ENCODE measurements at places on chromosomes 12 and 14.

DNA sequence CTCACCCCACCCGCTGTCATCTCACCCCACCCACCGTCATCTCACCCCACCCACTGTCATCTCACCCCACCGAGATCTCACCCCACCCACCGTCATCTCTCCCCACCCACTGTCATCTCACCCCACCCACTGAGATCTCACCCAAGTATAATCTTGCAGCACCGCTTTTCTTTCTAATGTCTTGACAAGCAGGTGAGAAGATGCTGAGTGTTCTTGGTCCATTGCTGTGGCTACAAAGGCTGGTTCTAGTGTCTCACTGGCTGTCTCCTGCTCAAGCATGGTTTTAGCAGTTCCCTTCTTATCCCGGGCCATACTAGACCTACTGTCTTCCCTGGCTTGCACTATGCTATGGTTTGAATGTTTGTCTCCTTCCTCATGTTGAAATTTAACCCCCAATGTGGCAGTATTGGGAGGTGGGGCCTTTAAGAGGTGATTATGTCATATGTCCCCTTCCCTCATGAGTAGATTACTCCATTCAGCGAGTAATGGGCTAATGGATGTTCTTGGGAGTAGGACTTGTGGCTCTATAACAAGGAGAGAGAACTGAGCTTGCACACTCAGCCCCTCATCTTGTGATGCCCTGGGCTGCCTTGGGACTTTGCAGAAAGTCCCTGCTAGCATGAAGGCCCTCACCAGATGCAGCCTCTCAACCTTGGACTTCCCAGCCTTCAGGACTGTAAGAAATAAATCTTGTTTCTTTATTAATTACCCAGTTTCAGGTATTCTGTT is 47.7 kb upstream of the PPP2R5C start:
- no peak for DNase-seq

DNA sequence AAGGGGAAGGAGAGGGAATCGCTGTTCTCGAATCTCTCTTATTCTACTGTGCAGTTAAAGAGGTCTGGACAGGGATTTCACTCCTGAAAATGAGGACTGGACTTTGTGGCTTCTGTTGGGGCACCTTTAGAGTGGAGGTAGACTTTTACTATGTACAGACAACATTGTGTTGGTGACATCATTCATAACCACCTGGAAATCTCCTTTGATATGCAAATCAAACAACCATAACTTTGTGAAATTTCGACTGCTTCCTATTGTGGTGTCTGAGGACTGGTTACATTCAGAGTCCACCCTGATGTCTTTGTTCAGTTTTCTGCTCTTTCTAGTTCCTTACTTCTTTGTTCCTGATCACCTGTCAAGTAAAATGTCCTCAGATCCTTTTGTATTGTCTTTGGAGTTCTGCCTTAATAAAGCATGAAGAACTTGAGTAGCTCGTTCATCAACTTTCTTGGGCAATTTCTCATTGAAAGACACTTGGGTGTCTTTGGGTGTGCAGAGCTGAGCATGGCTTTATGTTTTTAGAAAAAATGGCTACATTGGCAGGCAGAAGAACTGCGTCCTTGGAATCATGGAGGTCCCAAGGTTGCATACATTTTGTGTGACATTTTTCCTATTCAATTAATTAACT is 29.8 kb downstream of the LRRK2 start:
- no peak for DNase-seq

- no peak for DNase-seq
Observed at GRCh38 chr12:88544991-88545980, 35.0 kb downstream of the KITLG start.

DNA sequence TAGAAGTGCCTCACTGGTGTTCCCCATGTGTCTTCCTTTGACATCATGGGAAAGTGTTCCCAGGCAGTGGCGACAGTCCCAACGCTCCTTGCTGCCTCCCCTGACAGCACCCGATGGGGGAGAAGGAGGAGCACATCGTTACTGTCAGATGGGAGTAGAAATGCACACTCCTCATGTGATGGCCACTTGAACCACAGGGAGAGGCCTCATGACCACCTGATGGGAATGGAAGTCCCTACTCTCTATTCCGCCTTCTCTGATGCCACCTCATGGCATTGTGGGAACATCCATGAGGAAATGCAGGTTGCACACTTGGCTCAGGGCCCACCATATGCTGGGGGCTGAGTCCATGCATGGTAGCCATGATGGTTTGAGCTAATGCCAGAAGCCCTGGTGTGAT is 14.3 kb upstream of the CORO1C start:
- DNase-seq = no peak

DNA sequence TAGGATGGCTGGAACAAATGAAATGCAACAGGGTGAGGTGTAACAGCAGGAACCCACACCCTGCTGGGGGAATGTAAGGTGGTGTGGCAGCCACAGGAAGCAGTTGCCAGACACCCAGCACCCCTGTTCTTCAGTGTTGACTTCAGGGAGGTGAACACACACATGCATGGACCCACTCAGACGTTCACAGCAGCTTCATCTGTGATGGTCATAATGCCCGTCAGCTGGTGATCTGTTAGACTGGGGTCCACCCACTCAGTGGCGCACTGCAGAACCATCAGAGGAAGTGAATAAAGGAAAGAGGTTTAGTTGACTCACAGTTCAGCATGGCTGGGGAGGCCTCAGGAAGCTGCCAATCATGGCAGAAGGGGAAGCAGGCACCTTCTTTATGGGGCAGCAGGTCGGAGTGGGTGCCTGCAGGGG is 22.7 kb upstream of the TEX22 start:
- DNase-seq = peak; percentile 71

DNA sequence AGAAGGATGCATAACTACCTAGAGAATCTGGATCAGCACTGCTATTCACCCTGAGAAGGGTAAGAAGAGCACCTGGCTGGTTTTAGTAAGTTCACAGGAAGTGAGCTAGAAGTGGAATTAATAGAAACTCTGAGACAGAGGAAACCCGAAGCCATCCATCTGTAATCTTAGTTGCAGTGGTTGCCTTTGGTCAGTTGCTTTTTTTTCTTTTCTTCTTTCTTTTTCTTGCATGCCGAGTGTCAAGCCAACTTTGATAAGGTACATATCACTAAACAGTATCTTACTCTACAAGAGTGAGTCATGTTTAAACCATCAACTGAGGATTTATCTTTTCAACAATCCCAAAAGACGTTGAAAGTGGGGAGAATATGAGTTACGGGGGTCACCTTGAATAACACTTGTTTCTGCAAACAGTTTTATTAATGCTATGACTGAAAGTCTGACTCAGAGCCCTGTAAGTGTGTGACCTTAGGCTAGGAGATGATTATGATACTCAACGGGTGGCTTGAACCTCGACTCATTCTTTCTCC is 26.7 kb downstream of the C12orf75 start:
- no peak for DNase-seq

- DNase-seq = no peak
Observed at GRCh38 chr12:91654087-91654486, 471.5 kb upstream of the DCN start.

- DNase-seq = no peak
Observed at GRCh38 chr14:106218174-106218573, 691.8 kb downstream of the TMEM121 start.

DNA sequence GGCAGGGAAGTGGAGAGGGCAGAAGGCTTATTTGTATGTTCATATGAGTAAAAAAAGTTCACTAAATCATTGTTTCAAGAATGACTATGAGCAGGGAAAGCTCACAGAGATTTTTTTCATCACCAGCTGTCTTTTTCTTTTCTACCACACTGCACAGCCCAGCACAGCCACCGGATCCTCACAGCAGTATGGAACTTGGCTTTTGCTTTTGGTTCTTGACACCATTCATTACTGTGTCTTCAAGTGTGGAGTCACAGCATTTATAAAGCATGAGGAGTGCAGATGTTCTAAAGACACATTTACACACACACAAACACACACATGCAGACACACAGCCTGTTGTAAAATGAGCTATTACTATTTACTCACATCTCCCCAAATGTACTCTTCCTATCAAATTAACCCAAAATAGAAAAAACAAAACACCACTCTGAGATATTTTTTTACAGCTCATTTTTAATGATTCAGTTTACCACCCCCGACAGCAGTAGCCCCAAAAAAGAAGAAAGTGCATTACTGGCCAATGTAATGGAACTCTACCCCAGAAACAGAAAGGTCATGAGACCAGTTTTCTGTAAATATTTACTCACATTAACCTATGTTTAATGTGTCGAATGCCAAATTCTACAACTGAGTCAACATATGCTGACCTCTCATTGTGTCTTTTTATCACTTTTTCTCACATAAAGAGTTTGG is 60.5 kb downstream of the BTG1 start:
- DNase-seq = no peak

DNA sequence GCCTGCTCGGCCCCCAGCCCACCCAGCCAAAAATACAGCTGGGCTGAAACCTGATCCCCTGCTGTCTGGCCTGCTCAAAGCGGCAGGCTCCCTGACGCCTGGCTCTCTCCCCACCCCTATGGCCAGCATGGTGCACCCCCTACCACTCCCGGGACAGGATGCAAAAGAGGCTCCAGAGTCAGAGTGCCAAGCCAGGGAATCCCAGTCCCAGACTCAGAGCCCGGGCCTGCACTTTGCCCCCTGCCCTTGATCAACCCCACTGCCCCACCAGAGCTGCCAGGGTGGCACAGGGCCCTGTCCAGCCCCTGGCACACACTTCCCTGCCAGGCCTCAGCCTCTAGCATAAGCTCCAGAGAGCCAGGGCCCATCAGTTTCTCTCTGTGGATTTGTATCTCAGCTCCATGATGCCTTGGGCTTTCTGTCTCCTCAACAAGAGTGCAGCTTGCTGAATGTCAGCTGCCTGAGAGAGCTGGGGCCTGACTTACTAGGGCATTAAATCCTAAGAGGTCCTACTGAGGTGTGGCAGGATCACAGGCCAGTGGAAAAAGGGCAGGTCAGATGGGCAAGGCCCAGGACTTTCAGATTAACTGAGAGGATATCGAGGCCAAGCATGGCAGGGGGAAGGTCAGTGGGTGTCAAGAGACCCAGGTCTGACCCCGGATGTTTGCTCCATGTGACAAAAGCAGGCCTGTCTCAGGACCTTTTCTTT is 13.9 kb downstream of the ACVRL1 start:
- DNase-seq = no peak

- no peak for DNase-seq
Observed at GRCh38 chr12:80716696-80717469, at the start of gene MYF5. Gene MYF5 (plus strand): TSS chr12:80716912. CDS start chr12:80717064, 152 bp downstream.

- DNase-seq = no peak
Observed at GRCh38 chr12:28104903-28105864, 85.1 kb upstream of the CCDC91 start.

DNA sequence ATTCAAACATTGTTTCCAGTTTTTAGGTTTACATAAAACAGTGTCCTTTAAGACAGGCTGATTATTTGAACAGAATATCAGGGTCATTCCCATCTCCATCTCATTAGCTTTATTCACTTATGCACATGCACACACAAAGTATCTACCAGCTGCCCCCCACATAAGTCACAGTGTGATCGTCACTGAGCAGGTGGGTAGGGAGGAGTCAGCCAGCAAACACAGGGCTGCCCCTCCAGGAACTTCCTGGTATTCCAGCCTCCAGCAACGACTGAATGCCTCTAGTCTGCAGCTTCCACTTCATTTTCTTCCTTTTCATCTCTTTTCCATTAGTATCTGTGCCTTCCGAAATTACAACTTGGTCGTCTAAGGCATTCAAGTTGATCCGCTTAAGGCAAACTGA is 48.8 kb upstream of the FOXN3 start:
- no peak for DNase-seq

- DNase-seq = no peak
Observed at GRCh38 chr12:20055856-20056255, 312.5 kb upstream of the PDE3A start.

GRCh38 chr14:76908834-76909233 is 82.6 kb downstream of the LRRC74A start:
- peak; percentile 35 for DNase-seq

- DNase-seq = peak; percentile 38
Observed at GRCh38 chr12:45216230-45216982, 511 bp downstream of the ANO6 start.

- no peak for DNase-seq
Observed at GRCh38 chr12:6639151-6639801, 3.5 kb upstream of the LPAR5 start.

DNA sequence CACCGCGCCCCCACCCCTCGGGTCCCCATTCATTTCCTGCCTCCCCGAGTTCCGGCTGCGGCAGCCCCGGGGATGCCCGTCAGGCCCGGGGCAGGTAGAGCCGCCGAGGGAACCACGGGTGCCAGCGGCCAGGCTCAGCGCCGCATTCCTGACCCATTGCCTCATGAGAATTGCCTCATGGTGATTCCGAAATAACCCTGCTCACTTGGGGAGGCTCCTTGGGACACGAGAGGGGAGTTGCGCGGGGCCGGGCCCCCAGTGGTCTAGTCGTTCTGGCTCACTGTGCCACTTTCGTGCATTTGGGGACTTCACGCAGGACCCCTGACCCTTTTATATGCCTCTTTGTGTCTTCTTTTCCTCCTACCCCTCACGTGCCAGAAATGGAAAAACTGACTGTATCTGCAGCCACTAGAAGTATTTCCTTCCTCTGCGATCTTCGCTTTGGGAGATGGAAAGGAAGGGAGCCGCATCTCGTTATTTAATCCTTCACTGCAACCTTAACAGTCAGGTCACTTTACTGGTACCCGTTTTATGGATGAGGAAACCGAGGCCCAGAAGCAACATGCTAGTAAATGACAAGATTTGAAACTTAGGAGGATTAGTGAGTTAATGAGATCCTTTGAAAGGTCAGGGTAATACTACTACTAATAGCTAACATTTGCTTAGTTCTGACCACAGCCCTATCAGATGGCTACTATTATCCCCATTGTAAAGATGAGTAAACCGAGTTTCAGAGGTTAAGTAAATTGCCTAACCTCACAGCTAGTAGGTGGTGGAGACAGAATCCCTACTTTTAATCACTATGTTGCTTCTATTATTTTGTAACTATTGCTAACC is 768 bp downstream of the PTPN11 start:
- DNase-seq = no peak

GRCh38 chr14:57085043-57085442 is 183.7 kb downstream of the EXOC5 start:
- DNase-seq = no peak

DNA sequence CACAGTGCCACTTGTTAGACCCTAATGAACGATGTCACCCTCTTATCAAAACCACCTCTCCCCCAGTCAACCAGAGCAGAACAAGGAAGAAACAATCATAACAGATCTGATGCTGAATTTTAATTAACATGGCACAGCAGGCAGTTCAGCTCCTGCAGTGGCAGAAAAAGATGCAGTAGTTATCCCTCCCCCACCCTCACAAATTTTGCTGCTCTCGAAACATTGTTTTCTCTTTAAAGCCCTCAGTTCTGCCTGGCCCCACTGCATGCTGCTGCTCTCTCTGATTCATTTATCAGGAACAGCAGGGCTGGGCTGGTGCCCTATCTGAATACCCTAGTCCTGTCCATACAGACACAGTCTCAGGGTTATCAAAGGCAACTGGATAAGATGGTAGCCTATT is 12.2 kb downstream of the CCDC175 start:
- DNase-seq = no peak

DNA sequence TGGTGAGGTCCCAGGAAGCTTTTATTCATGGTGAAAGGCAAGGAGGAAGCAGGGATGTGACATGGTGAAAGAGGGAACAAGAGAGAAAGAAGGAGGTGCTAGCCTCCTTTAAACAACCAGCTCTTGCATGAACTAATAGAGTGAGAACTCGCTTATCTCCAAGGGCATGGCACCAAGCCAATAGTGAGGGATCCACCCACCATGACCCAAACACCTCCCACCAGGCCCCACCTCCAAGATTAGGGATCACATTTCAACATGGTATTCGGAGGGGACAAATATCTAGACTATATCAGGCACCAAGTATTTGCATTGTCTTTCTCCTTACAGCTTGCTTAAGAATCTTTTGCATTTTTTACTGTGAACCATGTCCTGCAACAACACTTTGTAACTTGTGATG is 91.9 kb upstream of the DHRS4 start:
- DNase-seq = no peak

- no peak for DNase-seq
Observed at GRCh38 chr12:79515530-79515935, 175.2 kb downstream of the PAWR start.

All from stimulated activated CD4-positive, alpha-beta T cell treated with anti-CD3 and anti-CD28 coated beads, Interleukin-1b, Interleukin-23, amount 100 ng/mL, for 48 hours (primary cell).